Midbrain (tissue), 1 donor: ENCODE measurements at places on chromosomes 1 and 21.
A peak's percentile ranks its signal among the peaks of the same experiment; 100 is the strongest.

DNA sequence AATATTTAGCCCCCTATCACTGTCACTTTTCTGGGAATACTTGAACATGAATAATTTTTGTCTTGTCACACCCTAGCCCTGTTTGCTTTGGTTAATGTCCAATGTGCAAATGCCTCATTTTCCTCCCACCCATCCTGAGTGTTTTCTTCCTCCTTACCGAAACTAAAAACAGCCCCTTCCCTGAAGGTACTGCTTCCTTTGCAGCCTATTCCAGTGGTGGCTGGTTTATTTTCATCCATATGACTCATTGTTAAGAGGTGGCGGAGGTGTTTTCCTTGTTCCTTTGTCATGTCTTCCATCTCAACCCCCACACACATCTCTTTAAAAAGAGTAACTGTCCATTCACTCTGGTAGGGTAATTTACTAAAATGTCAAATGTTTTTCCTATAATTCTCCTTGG lies 40.4 kb downstream of the CD55 start:
- DNase-seq = no peak

GRCh38 chr1:12552951-12553921 lies 64.8 kb downstream of the DHRS3 start:
- DNase-seq = no peak

DNA sequence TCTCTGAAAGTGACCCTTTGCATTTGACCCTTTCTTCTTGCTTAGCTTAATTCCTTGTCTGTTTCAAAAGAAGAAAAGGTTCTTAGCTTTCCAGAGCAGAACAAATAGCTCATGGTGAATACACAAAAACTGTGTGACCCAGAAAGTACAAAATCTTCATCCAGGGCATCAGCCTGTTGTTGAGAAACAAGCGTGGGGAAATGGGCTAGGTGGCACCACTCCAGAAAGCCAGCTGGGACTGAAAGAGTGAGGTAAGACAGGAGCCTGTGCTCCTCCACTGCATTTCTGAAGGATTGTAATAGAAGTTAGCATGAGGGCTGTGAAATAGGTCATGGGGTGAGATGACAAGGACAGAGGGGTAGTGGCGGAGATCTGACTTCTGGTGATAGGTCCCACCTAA lies 45.8 kb downstream of the CYP2J2 start:
- peak; percentile 18 for DNase-seq

GRCh38 chr1:8816831-8817411 lies 519 bp downstream of the RERE start:
- peak; percentile 61 for DNase-seq

- DNase-seq = no peak
Measured at GRCh38 chr1:56803561-56804156, 15.5 kb downstream of the FYB2 start.

GRCh38 chr1:57088653-57089052 lies 122.8 kb upstream of the C8B start:
- no peak for DNase-seq

DNA sequence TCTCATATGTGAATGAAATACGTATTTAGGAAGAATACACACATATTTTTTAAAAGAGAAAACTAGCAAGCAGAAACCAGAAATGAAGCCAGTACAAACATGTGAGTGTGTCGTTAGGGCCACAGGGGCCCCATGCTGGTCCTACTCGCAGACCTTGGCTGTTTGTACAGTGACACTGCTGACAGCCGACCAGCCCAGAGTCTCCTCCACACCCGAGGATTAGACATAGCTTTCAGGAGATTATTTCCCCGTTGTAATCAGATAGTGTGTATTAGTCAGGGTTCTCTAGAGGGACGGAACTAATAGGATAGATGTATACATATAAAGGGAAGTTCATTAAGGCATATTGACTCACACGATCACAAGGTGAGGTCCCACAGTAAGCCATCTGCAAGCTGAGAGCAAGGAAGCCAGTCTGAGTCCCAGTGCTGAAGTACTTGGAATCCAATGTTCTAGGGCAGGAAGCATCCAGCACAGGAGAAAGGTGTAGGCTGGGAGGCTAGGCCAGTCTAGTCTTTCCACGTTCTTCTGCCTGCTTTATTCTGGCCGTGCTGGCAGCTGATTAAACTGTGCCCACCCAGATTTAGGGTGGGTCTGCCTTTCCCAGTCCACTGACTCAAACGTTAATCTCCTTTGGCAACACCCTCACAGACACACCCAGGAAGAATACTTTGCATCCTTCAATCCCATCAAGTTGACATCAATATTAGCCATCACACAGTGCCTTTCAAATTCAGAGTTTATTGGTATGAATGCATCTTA lies 51.2 kb downstream of the DIP2A start:
- DNase-seq = no peak

GRCh38 chr1:228913626-228914414 lies 178.5 kb downstream of the RHOU start:
- DNase-seq = peak; percentile 39

- no peak for DNase-seq
Measured at GRCh38 chr1:44059212-44059611, 27.9 kb upstream of the SLC6A9 start.

DNA sequence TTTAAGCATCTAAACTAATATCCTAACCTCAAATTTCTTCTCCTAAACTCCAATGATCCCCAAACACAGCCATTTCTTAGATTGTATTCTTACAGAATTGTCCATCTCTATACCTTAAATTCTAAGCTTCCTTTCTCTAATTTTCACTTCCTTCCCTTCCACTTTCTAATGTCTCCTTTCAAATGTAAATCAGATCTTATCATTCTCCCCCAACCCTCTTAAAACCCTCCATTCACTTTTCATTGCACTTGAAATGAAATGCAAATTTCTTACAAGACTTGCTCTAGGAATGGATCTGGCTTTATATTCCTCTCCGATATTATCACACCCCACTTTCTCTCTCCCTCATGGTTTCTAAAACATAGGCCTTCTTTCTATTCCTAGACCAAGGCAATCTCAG lies 534.6 kb downstream of the LMO4 start:
- DNase-seq = no peak

GRCh38 chr1:45928486-45929205 lies 125.2 kb downstream of the MAST2 start:
- DNase-seq = no peak

- DNase-seq = no peak
Measured at GRCh38 chr1:2150801-2151200, 43.8 kb downstream of the FAAP20 start.

GRCh38 chr1:88802404-88802803 lies 89.0 kb downstream of the GTF2B start:
- DNase-seq = no peak

DNA sequence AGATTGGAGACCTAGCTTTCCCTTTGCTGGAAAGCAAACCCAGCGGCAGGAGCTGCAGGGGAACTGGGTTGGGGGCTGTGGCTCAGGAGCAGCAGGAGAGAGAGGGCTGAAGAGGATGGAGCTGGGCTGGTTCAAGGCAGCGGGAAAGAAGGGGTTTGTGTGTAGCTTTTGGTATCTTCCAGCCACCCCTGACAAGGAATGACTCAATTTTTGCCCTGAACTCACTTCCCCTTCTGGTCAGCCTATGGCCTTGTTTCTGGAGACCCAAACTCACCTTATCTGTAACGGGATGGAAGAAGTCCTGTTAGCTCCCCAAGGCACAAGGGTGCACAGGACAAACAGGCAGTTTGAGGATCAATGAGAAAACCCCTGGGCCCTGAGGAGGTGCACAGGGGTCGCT lies 13.1 kb downstream of the C1orf115 start:
- DNase-seq = no peak

DNA sequence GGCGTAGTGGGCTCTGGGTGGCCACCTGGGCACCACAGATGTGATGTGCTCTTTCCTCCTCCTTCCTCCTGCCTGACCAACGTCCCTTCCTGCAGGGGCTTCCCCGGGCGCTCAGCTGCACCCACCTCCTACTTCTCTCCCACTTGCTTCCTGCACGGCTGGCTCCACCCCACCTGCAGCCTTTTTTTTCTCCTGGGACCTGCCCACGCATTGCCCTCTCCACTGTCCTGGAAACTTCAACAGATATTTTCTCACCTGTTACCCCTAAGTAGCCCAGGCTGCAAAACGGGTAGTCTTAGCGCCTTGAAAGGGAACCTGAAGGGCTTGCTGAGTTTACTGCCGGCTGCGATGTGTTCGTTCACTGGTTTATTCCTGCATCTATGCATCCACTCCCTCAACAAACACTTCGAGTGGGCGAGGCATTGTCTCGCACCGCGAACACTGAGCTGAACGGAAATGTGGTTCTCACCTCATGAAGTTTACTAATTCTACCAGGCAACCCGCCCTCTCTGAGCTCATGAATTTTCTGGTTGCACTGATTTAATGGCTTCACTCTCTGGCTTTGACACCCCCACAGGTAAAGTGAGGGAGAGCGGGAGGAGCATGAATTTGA lies 23.6 kb downstream of the ZBTB18 start:
- no peak for DNase-seq

- DNase-seq = no peak
Measured at GRCh38 chr1:84635429-84635828, 54.8 kb downstream of the SSX2IP start.

- DNase-seq = no peak
Measured at GRCh38 chr1:186178426-186179043, 196.5 kb downstream of the TPR start.

DNA sequence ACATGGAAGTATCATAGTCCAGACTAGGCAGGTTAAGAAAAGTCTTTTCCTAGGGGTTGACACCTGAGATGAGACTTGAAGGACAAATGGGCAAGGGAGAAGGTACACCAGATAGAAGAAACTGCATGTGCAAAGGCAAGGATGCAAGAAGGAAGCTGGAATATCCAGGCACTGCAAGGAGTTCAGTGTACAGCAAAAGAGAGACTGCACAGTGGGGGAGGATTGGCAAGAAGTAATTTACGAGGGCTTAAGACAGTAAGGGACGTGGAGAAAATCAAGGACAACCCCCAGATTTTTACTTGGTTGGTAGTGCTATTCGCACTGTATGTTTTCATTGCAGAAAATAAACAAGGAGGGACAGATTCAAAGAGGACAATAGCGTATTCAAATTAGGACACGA lies 58.5 kb downstream of the DNM3 start:
- DNase-seq = peak; percentile 51

- no peak for DNase-seq
Measured at GRCh38 chr1:197390856-197391255, 122.8 kb downstream of the CRB1 start.

DNA sequence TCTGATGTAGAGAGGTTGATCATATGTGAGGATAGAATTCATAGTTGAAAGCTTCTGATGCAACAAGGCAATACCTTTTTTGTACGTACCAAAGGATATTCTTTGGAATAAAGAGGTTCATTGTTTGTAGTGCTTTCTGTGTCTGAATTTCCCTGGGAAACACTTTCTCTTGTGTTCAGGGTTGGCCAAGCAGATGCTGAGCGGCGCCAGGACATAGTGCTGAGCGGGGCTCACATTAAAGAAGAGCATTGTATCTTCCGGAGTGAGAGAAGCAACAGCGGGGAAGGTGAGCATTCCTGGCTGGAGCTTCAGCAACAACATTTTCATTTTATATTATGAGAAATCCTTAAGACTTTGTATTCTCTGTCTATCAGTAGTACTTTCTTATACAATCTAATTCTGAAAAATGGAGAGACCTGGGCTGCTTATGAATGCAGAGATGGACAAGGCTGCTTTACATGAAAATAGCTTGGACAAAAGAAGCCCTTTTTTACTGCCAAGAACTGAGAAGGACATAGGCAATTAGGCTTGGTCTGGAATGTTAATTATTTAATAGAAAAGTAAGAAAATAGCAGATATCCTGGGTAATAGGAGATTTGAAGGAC lies 85.2 kb downstream of the KIF1B start:
- peak; percentile 82 for DNase-seq

GRCh38 chr1:64616039-64616438 lies 128.8 kb upstream of the RAVER2 start:
- no peak for DNase-seq

GRCh38 chr1:19794583-19794982 lies 5.1 kb downstream of the TMCO4 start:
- DNase-seq = no peak

GRCh38 chr1:150530491-150531159 lies 15.1 kb downstream of the FALEC start:
- no peak for DNase-seq

GRCh38 chr1:117753652-117754051 lies 147.8 kb downstream of the TENT5C start:
- no peak for DNase-seq

GRCh38 chr1:38559446-38560165 lies 300.0 kb downstream of the RRAGC start:
- DNase-seq = no peak

- no peak for DNase-seq
Measured at GRCh38 chr1:155043301-155043702, 7.8 kb upstream of the ADAM15 start.

GRCh38 chr21:38917043-38917774 lies 111.5 kb downstream of the ETS2 start:
- no peak for DNase-seq

GRCh38 chr1:82697965-82698364 lies 897.2 kb downstream of the ADGRL2 start:
- no peak for DNase-seq

DNA sequence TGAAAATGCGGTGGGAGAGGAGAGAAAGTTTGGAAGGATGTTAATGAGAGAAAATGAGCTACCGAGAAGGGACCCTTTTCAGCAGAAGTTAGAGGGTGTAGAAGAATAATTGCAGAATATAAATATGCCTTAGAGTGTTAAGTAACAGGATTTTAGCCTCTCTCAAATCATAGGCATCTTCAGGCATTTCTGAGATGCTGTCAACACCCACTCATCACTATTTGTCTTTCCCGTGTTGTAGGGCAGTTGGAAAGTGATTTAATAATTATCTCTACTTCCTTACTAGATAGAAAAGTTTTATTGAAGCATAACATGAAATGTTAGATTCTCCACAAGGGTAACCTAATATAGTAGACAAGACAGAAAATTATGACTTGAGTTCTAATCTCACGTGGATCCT lies 96.4 kb upstream of the RGS4 start:
- no peak for DNase-seq

- DNase-seq = no peak
Measured at GRCh38 chr1:231921646-231922345, 295.2 kb downstream of the DISC1 start.

GRCh38 chr1:89545264-89546038 lies 20.8 kb downstream of the LRRC8B start:
- no peak for DNase-seq

GRCh38 chr1:47915677-47916353 lies 81.4 kb downstream of the TRABD2B start:
- DNase-seq = no peak
